ENCODE measurements at places on chromosomes 4 and X. TPM values are rescaled to one million over a fixed set of nuclear protein-coding genes. Genes with fewer than 3 reads are reported as not detected.

Gene GRIA3
- not detected for total RNA-seq

Gene PGAM4
- 0.47 TPM for total RNA-seq

Gene KIT
- 0.17 TPM for total RNA-seq

- no peaks in the 10 kb centered on the region for H3K36me3 ChIP-seq
- no peak overlapping the region for H3K4me3 ChIP-seq
- DNase-seq, result no peak
- H3K27me3 ChIP-seq, result no peaks in the 10 kb centered on the region
- no peaks in the 10 kb centered on the region for H3K4me1 ChIP-seq
Observed at GRCh38 chrX:72392816-72393800, 87.4 kb upstream of the CITED1 start.

GRCh38 chrX:94600077-94600476 is 926.1 kb downstream of the FAM133A start:
- no peaks in the 10 kb centered on the region for H3K27me3 ChIP-seq
- DNase-seq, result no peak

- no peak overlapping the region for H3K4me3 ChIP-seq
- no peaks in the 10 kb centered on the region for H3K36me3 ChIP-seq
- H3K4me1 ChIP-seq, result no peaks in the 10 kb centered on the region
Observed at GRCh38 chr4:5370286-5370685, 319.0 kb downstream of the STK32B start.

Gene NHS
- total RNA-seq, result 11.1 TPM

DNA sequence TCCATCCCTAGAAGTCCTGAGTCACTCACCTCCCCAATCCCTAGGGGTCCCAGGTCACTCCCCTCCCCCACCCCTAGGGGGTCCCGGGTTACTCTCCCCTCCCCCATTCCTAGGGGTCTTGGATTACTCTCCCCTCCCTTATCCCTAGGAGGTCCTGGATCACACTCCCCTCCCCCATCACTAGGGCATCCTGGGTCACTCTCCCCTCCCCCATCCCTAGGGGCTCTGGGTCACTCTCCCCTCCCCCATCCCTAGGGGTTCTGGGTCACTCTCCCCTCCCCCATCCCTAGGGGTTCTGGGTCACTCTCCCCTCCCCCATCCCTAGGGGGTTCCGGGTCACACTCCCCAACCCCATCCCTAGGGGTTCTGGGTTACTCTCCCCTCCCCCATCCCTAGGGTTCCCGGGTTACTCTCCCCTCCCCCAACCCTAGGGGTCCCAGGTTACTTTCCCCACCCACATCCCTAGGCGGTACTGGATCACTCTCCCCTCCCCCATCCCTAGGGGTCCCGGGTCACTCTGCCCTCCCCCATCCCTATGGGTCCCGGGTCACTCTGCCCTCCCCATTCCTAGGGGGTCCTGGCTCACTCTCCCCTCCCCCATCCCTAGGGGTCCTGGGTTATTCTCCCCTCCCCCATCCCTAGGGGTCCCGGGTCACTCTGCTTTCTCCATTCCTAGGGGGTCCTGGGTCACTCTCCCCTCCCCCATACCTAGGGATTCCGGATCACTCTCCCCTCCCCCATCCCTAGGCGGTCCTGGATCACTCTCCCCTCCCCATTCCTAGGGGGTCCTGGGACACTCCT is 2.1 kb downstream of the ASMTL start:
- H3K4me1 ChIP-seq, result peaks cover 9% of the 10 kb centered on the region
- no peak overlapping the region for H3K4me3 ChIP-seq
- H3K27ac ChIP-seq, result no peak overlapping the region
- no peaks in the 10 kb centered on the region for H3K27me3 ChIP-seq
- DNase-seq, result no peak

DNA sequence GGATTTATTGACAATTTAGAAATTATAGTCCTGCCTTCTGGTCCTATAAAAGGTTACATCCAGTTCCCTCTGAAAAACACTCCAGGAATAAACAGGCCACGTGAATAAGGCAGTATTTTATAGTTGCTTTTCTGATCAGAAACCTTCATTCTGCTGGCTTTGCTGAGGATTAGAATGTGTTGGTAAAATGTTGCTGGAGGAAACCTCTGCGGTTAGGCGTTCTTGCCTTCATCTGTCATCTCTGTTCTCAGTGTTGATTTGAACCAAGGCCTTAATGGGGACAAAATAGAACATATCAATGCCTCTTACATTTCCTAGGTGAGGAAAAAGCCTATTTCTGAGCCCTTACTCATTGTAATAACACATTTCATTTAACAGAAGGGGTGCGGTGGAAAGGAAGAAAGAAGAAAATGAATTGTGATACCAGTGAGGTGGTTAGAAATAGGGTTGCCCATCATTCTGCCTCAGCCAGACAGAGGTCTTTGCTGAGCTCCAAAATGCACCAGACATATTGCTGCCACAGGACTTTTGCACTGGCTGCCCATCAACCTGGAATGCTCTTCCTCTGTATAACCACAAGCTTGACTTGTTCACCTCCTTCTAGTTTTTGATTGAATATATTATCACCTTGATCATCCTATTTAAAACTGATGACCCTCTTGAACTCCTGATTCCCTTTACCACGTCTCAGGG is 18.0 kb upstream of the SPARCL1 start:
- no peak overlapping the region for H3K27ac ChIP-seq
- no peaks in the 10 kb centered on the region for H3K4me1 ChIP-seq
- no peaks in the 10 kb centered on the region for H3K36me3 ChIP-seq
- DNase-seq, result no peak
- H3K4me3 ChIP-seq, result no peak overlapping the region

GRCh38 chr4:94168321-94168720 is 39.3 kb upstream of the SMARCAD1 start:
- no peak overlapping the region for H3K4me3 ChIP-seq
- no peak for DNase-seq
- H3K27ac ChIP-seq, result no peak overlapping the region
- no peaks in the 10 kb centered on the region for H3K27me3 ChIP-seq

Gene LUZP4
- not detected for total RNA-seq

DNA sequence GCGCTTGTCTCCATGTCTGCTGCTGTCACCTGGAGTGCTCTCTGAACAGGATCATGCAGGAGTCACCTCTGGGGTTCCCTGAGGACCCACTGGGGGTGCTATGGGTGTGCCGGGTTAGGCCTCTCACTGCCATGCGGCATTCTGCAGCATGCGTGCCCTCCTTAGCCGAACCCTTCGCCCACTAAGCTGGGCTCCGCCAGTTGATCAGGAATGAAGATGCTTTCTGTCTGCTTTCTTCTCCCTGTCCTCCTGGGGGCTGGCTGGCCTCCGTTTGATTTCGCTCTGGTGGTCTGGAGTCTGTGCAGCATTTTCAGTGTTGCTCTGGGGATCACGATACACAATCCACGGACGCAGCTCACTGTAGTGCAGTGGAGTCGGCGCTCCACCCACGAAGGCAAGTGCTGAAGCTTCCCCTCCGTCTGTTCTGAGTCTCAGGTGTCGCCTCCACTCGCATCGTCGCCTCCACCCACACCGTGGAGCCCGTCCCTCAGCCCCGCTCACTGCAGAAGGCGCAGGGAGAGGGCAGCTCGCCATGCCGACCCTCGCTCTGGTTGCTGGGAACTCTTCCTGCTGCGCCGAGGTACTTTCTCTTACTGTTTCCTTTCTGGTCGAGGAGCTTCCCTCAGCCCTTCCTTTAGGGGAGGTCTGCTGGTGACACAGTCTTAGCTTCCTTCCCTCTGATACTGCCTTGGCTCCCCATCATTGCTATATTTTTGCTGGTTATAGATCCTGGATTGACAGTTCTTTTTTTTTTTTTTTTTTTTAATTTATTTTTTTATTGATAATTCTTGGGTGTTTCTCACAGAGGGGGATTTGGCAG is 29.2 kb downstream of the LETM1 start:
- H3K4me1 ChIP-seq, result peaks cover 6% of the 10 kb centered on the region
- peaks cover 29% of the 10 kb centered on the region for H3K36me3 ChIP-seq
- H3K4me3 ChIP-seq, result no peak overlapping the region

Gene SPIN4
- total RNA-seq, result 4.4 TPM

DNA sequence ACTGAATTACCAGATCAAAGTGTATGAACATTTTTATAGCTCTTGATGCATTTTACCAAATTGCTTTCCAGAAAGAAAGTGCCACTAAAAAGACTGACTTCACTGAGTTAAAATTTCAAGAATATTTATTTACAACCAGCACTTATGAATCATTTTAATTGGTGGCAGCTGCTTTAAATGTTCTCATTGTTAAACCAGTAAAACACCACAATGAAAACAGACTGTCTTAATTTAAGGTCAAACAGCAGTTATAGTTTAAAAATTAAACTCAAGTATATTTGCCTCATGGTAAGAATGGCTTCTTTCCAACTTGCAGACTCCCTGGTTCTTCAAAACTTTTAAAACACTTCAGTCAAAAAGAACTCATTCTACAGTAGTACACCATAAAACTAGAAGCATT is 36.9 kb downstream of the AMMECR1 start:
- no peaks in the 10 kb centered on the region for H3K27me3 ChIP-seq
- no peak for DNase-seq
- peaks cover 3% of the 10 kb centered on the region for H3K36me3 ChIP-seq
- no peak overlapping the region for H3K27ac ChIP-seq

Gene NIPAL1
- total RNA-seq, result 2.0 TPM

Gene RNF128
- total RNA-seq, result not detected

- DNase-seq, result no peak
- H3K27me3 ChIP-seq, result no peaks in the 10 kb centered on the region
- H3K36me3 ChIP-seq, result no peaks in the 10 kb centered on the region
Observed at GRCh38 chr4:155179216-155179615, 29.2 kb upstream of the NPY2R start.

Gene PWWP3B
- not detected for total RNA-seq

- no peak within 1 kb of the TSS for H3K27ac ChIP-seq
- no peak for DNase-seq
- no peaks in the 10 kb centered on the region for H3K4me1 ChIP-seq
- no peaks in the 10 kb centered on the region for H3K36me3 ChIP-seq
- H3K4me3 ChIP-seq, result no peak within 1 kb of the TSS
- no peaks in the 10 kb centered on the region for H3K27me3 ChIP-seq
Observed at GRCh38 chr4:7434766-7435150, at the start of gene PSAPL1. PSAPL1 (minus strand) TSS chr4:7434930; CDS start chr4:7434879, 51 bp downstream.

Gene CFAP299
- total RNA-seq, result not detected

- H3K4me3 ChIP-seq, result no peak overlapping the region
- no peaks in the 10 kb centered on the region for H3K36me3 ChIP-seq
- H3K27me3 ChIP-seq, result peaks cover 4% of the 10 kb centered on the region
- H3K27ac ChIP-seq, result no peak overlapping the region
- DNase-seq, result no peak
Observed at GRCh38 chrX:52353838-52354237, 15.0 kb upstream of the XAGE2 start.

DNA sequence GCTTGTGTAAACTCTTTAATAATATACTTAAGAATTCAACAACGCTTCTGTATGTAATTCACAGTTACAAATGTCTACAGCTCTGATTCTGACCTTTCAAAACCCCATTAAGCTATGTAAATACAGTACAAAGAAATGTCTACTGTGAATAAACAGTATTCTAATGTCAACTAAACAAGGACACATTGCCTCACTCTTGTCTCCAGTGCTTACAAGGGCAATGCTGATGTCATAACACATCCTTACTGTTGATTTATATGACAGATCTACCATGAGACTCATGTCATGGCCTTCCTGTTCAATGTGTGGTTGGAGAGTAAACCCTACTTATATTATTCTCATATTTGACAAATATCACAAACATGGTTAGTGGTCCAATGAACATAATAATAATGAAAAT is 256.1 kb upstream of the ADGRL3 start:
- no peak overlapping the region for H3K4me3 ChIP-seq
- H3K27me3 ChIP-seq, result no peaks in the 10 kb centered on the region

- H3K4me3 ChIP-seq, result no peak overlapping the region
- H3K27ac ChIP-seq, result no peak overlapping the region
- DNase-seq, result no peak
- H3K36me3 ChIP-seq, result no peaks in the 10 kb centered on the region
Observed at GRCh38 chr4:170853422-170854021, 763.8 kb upstream of the AADAT start.

Gene NOCT
- total RNA-seq, result 24.1 TPM

GRCh38 chr4:2817701-2818350 is 24.9 kb downstream of the SH3BP2 start:
- peak overlapping the region; percentile 74 for H3K4me3 ChIP-seq
- H3K27ac ChIP-seq, result no peak overlapping the region
- H3K36me3 ChIP-seq, result peaks cover 38% of the 10 kb centered on the region
- no peak for DNase-seq
- peaks cover 60% of the 10 kb centered on the region for H3K4me1 ChIP-seq

Data from activated T-helper 1 cell treated with anti-CD3 and anti-CD28 coated beads, Interleukin-12 subunit alpha, Interleukin-12 subunit beta, Interleukin-2, Interleukin-4 antibody, amounts not matched to agents 30 ng/mL and 10 ng/mL and 1 ng/mL, durations not matched to agents 14 hours and 24 hours and 36 hours (primary cell).